ENCODE measurements at places on chromosomes 2 and 18.

DNA sequence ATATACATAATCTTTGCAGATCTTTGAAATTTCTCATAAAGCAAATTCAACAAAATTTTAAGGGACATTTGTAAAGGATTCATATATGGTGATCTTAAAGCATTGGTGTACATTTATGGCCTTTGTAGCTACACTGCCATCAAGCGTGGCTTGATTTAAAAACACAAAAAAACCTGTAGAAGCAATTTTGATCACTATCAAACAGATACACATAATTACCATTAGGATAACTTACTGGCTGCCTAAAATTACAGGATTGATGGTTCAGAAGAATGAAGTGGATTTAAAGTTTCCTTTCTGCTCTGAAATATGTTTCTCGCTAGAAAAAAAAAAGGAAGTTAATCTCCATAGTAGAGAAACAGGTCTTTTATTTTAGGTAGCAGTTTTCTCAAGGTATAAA, 31.4 kb downstream of the MAPRE2 start:
- DNase-seq = no peak

- peak; percentile 90 for DNase-seq
These were observed 148.0 kb downstream of the HDAC4 start for GRCh38 chr2:239252801-239253200.

GRCh38 chr2:170282851-170283250, 104.9 kb downstream of the MYO3B start:
- no peak for DNase-seq

DNA sequence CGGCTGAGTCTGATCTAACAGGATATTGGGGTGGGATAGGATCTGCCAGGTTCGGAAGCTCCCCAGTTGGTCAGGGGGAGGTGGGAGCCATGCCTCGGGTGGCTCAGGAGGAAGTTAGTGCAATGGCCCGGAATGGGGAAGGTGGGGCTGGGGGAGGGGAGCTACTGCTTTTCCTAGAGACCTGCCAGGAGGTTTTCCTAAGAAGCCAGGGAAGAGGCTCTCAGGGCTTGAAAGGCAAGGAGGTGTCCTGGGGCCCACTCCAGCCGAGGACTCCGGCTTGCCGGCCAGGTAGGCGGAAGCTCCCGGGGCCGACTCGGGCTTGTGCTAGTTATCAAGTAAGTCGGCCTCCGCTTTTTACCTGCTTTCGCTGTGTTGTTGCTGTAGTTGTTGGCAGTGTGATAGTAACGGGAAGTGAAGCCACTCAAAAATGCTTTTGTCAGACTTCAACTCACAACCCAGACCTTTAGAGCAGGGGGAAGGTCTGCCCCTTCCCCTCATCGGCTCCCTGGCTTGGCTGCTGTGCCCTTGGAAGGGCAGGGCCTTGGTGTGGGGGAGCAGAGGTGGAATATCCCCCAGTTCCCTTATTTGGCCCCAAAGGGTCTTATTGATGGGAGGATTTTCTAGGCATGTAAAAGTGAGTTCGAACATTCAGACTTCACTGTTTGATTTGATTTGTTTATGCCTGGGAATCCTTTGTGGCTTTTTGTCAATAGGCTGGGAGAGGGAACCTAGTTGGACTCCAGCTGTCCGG, 5.4 kb downstream of the GDF7 start:
- DNase-seq = peak; percentile 15

- DNase-seq = peak; percentile 78
These were observed 77.5 kb upstream of the ITPRID2 start for GRCh38 chr2:181814057-181814491.

GRCh38 chr2:152861349-152861942, 143.0 kb downstream of the ARL6IP6 start:
- DNase-seq = peak; percentile 14

- DNase-seq = no peak
These were observed 862.0 kb upstream of the ID2 start for GRCh38 chr2:7819850-7820249.

GRCh38 chr2:37090019-37090477, 5.7 kb downstream of the GPATCH11 start:
- no peak for DNase-seq

DNA sequence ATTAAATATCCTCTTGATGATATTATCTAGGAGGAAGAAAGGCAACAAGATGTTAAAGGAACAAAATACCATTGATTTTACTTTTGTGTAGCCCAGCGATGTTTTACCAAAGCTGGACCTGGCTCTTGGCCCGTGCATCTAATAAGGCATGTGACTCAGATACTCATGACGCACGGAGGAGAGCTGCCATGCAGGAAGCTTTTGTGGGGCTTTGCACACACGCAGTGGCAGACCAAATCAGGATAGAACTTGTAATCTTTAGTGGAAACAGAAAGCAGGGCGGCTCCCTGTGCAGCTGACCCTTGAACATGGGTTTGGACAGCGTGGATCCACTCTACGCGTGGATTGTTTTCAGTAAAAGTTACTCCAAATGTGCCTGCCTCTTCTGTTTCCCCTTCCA, 190.0 kb downstream of the NAPG start:
- peak; percentile 92 for DNase-seq

DNA sequence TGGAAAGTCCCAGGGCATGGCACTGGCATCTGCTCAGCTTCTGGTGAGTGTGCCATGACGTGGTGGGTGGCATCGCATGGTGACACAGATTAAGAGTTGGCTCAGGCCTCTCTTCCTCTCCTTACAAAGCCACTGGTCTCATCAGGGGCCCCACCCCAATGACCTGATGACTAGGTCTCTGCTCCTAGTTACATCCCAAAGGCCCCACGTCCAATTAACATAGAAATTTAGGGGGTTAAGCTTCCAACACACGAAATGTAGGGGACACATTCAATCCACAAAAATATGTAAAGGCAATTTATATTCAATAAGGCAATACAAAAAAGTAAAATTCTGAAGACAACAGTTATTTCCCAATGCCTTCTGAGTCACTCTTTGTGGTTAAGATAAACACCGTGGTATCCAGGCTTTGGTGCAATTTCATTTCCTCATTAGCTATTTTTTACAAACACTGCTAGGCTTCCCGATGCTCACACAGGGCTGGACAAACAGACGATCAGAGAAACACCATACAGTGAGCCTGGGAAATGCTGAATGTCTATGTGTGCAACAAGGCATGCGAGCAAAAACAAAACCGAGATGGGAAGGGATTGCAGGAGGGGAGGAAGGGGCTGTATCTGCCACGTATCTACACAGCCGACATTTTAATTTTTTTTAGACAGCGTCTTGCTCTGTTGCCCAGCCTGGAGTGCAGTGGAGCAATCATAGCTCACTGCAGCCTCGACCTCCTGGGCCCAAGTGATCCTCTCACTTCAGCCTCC, 67.2 kb downstream of the MBP start:
- peak; percentile 96 for DNase-seq

DNA sequence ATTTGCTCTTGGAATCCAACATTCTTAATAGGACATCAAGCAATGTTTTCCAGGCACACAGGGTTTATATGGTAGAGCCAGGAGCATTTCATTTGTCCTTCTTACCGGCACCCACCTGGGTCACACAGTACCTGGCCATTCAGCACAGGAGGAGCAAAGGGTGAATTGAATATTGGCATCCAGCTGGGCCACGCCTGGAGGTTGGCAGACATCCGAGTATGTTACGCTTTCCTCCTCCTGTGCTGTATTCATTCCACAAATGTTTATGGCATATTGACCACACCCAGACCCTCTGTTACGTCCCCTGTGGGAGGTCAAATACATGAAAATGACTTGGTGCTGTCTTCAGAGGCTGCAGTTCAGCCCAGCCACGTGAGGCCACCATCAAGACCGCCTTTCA, 206.2 kb downstream of the RTP5 start:
- no peak for DNase-seq

- DNase-seq = no peak
These were observed 256.6 kb upstream of the NT5C1B start for GRCh38 chr2:18845854-18846445.

GRCh38 chr2:217277646-217278398, 418.0 kb upstream of the TNP1 start:
- peak; percentile 20 for DNase-seq

DNA sequence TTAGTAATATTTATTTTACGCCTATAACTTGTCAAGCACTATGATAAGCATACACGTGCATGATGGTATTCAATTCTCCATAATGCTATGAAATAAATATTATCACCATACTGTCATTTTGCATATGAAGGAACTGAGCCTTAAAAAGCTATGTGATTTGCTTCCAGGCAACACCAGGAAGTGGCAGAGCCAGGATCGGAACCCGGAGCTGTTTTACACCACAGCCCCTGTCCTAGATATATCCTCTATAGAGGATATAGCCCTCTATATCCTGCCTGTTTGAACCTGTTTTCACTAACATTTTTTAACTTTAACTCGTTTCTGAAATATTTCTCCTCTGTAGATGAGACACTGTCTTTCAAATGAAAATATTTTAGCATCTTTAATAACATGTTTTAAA, 690.0 kb downstream of the SATB2 start:
- DNase-seq = no peak

GRCh38 chr2:73759904-73760303, 20.0 kb downstream of the DUSP11 start:
- DNase-seq = no peak

GRCh38 chr2:11330457-11331142, 13.8 kb downstream of the ROCK2 start:
- DNase-seq = no peak
